Body of pancreas (tissue), 4 donors: ENCODE measurements at places on chromosomes 4 and X. TPM values are rescaled to one million over a fixed set of nuclear protein-coding genes. Genes with fewer than 3 reads are reported as not detected.

DNA sequence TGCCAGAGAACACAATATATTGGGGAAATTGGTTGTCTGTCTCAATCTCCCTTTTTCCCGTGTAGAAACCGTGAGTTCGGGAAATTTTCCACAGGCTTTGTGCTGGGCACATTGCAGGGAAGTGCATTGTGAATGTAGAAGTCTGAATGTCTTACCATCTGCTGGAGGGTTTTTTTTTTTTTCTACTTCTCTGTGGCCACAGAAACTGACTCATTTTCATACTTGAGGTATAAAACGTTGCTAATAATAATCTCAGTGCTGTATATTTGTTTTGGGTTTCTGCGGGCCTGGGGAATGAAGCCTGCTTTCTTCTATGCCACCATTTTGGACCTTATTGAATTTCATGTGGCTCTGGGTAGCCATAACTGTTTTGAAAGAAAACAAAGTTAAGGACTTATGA is 1001.2 kb downstream of the STIM2 start:
- H3K4me1 ChIP-seq, result no peaks in the 10 kb centered on the region
- H3K27me3 ChIP-seq, result no peaks in the 10 kb centered on the region
- no peaks in the 10 kb centered on the region for H3K36me3 ChIP-seq
- H3K27ac ChIP-seq, result no peak overlapping the region

The PALLD gene
- total RNA-seq, result 46.8 TPM

- no peak overlapping the region for H3K27ac ChIP-seq
- DNase-seq, result no peak
- H3K4me3 ChIP-seq, result no peak overlapping the region
- H3K27me3 ChIP-seq, result no peaks in the 10 kb centered on the region
These were observed 453.0 kb downstream of the PCDH11X start for GRCh38 chrX:92232182-92232581.

DNA sequence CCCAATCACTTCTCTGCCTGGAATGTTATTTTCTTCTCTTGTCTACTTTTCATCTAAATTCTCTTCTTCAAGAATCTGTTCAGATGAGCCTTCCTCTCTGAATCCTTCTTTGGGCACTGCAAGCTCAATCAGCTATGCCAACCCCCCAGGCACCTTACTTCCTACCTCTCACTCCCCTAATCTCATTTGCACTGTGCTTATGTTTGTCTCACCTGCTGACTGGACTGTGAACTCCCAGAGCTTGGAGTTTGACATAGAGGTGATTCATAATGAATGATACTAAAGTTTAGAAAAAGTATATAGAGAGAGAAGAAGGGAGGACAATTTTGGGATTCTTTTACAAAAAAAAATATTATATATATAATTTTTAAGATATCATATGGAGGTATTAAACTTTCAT is 36.3 kb downstream of the ANXA10 start:
- H3K27me3 ChIP-seq, result no peaks in the 10 kb centered on the region
- no peak overlapping the region for H3K27ac ChIP-seq
- H3K4me1 ChIP-seq, result peaks cover 20% of the 10 kb centered on the region
- H3K36me3 ChIP-seq, result no peaks in the 10 kb centered on the region

DNA sequence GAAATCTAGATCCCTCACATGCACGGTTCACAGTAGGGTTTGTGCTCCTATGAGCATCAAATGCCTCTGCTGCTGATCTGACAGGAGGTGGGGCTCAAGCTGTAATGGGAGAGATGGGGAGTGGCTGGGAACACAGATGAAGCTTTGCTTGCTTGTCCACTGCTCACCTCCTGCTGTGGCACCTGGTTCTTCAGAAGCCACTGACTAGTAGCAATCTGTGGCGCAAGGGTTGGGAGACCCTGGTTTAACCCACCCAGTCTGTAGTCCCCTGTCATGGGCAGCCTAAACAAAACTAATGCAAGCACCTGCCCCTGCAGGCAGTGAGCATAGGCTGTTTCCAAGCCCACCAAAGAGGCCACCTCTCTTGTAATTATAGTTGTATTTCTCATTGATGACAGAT is 116.6 kb downstream of the SHOX start:
- H3K4me1 ChIP-seq, result no peaks in the 10 kb centered on the region
- no peaks in the 10 kb centered on the region for H3K36me3 ChIP-seq
- no peak overlapping the region for H3K4me3 ChIP-seq
- no peaks in the 10 kb centered on the region for H3K27me3 ChIP-seq
- DNase-seq, result no peak

- H3K36me3 ChIP-seq, result no peaks in the 10 kb centered on the region
- DNase-seq, result no peak
- no peak overlapping the region for H3K4me3 ChIP-seq
- H3K27me3 ChIP-seq, result no peaks in the 10 kb centered on the region
- H3K4me1 ChIP-seq, result no peaks in the 10 kb centered on the region
- H3K27ac ChIP-seq, result no peak overlapping the region
These were observed 224.7 kb downstream of the MID1 start for GRCh38 chrX:10395643-10396042.

The MAGEC2 gene
- total RNA-seq, result not detected

GRCh38 chrX:30039768-30040167 is 175.6 kb upstream of the MAGEB2 start:
- no peak overlapping the region for H3K4me3 ChIP-seq
- DNase-seq, result no peak
- no peaks in the 10 kb centered on the region for H3K36me3 ChIP-seq
- no peaks in the 10 kb centered on the region for H3K27me3 ChIP-seq
- no peaks in the 10 kb centered on the region for H3K4me1 ChIP-seq
